ENCODE measurements at places on chromosomes 1 and 21.

DNA sequence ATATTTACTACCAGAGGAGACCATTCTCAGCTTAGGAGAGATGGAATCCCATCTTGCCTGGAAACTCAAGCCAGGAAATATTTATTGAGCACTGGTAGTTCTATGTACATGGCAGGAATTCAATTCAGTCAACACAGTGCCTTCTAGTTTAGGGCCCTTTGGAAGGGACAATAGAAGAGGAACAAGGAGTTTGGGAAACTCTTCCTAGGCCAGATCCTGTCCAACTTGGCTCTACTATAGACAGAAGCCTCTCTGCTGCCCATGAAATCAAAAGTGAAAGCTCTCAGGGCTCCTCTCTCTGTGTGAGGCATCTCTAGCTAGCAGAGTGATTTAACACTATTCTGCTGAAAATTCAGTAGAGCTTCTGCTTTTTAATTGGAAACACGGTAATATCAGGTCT is 244.6 kb upstream of the MAP1LC3C start:
- no peak for DNase-seq

- no peak for DNase-seq
Measured at GRCh38 chr21:25494804-25495203, 112.5 kb downstream of the MRPL39 start.

DNA sequence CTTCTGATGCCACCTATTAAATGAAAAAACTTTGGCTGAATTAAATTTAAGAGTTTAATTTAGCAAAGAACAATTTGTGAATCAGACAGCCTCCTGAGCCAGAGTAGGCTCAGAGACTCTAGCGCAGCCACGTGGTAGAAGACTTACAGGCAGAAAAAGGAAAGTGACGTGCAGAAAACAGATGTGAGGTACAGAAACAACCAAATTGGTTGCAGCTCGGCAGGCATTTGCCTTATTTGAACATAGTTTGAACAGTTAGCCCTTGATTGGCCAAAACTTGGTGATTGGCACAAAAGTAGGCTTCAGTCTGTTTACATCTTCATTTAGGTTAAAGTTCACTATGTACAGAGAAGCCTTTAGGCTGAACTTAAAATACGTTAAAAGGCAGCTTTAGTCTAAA is 22.9 kb downstream of the TCP10L start:
- no peak for DNase-seq

DNA sequence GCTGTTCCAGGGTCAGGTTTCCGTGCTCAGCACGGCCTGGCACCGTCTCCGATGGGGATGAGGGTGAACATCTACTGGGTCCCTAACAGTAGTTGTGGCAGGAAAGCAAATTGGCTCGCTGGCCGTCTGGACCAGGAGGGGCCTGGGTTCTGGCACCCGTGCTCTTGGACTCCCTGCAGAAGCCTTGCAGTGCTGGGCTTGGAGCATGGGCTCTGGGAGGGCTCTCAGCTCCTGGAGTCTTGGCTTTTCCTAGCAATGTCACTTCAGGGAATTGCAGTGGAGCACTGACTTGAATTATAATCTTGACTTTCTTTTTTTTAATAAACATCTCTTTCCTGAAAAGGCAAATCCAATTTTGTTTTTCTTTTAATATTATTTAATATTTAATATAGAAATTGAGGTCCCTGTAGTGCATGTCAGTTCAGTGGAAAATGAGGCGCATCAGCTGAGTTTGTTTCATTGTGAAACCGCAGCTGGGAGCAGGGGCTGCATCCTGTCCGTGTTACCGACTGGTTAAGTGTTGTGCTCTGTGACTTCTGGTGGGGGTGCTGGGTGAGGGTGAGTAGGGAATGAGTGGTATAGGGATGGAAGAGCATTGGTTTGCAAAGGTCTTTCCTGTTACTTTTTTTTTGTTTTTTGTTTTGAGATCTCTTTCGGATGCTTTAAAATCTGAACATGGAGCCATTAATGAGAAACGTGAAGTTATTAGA is 64.1 kb downstream of the PEX14 start:
- peak; percentile 72 for DNase-seq
